ENCODE measurements at places on chromosomes 12 and 14. TPM values are rescaled to one million over a fixed set of nuclear protein-coding genes. Genes with fewer than 3 reads are reported as not detected.

GRCh38 chr12:97977870-97978405 is 515.3 kb downstream of the RMST start:
- no peaks in the 10 kb centered on the region for H3K27me3 ChIP-seq
- no peak overlapping the region for H3K4me3 ChIP-seq
- no peaks in the 10 kb centered on the region for H3K36me3 ChIP-seq
- no peaks in the 10 kb centered on the region for H3K4me1 ChIP-seq

GRCh38 chr12:57726151-57726883 is 12.2 kb downstream of the AGAP2 start:
- peak overlapping the region; percentile 23 for H3K27ac ChIP-seq
- peak overlapping the region; percentile 62 for H3K4me3 ChIP-seq
- peak; percentile 74 for DNase-seq
- peaks cover 7% of the 10 kb centered on the region for H3K4me1 ChIP-seq
- H3K36me3 ChIP-seq: no peaks in the 10 kb centered on the region

DNA sequence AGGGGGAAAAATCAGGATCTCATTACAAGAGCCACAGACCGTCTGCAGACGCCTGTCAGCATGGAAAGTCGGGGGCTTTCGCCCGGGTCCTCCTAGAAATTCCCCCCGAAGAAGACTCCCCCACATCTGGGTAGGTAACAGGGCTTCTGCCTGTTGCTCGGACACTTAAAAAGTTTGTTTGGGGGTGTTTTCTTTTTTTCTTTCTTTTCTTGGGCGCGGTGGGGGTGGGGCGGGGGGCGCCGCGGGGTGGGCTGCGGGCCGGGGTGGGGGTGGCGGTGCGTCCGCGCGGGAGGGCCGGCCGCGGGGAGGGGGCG is 358 bp downstream of the ELK3 start:
- H3K4me1 ChIP-seq: peaks cover 35% of the 10 kb centered on the region
- no peak for DNase-seq
- no peaks in the 10 kb centered on the region for H3K27me3 ChIP-seq
- H3K27ac ChIP-seq: peak overlapping the region; percentile 100
- H3K36me3 ChIP-seq: peaks cover 2% of the 10 kb centered on the region

The PTHLH gene
- total RNA-seq: 1.1 TPM

The KRT3 gene
- total RNA-seq: not detected
